Fibroblast of pulmonary artery (primary cell): ENCODE measurements at places on chromosomes 2 and 18.
A peak's percentile ranks its signal among the peaks of the same experiment; 100 is the strongest.

DNA sequence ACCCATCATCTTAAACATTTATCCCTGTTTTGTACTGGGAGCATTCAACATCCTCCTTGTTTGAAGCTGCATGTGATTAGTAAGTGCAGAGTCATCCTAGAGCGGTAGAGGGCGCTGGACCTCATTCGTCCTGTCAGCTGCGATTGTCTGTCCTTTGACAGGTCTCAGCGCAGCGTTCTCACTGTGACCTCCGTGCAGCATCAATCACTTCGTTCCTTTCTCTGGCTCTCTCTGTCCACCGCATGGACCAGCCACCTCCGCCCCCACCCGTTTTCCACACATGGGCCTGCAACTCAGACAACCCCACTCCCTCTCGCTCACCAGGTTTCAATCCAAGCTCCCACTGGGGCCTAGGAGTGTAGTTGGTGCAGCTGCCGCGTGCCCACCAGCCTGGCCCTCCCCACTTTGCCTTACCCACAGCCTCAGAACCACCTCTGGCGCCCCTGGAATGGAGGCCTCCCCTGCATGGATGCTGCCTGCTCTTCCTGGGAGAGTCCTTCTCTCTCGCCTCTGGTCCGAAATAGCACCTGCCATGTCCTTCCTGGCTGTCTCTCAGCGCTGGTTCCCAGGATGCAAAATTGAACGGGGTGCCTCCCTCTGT is 90.5 kb downstream of the NDUFA10 start:
- DNase-seq: peak; percentile 62

DNA sequence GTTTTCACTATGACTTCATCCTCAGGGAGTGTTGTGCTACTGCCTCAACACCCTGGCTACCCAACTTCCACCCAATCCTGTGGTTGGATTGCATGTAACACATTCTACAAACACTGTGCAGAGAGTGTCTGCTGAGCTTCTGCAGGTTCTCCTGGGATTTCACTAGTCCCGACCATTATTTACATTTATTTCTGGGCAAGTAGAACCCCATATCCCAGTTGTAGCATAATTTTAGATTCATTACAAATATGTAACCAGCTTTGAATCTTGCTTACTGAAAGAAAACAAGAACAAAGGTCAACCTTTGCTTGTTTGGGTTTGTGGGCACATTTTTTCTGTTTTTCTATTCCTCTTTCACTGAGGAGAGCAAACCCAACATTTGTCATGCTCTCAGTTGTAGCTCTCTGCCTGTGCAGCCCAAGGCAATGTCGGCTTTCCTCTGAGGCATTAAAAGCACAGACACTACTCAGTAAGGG is 2036.1 kb upstream of the LRRTM1 start:
- no peak for DNase-seq

GRCh38 chr18:46751882-46752281 is 5.0 kb downstream of the ST8SIA5 start:
- no peak for DNase-seq

- no peak for DNase-seq
These were observed 404.3 kb downstream of the PID1 start for GRCh38 chr2:228866781-228867180.

- DNase-seq: peak; percentile 75
These were observed 35.4 kb downstream of the ANKRD29 start for GRCh38 chr18:23627321-23627720.

GRCh38 chr2:201157694-201158093 is 25.2 kb upstream of the CASP10 start:
- DNase-seq: peak; percentile 35

GRCh38 chr2:170923799-170924198 is 5.3 kb upstream of the GORASP2 start:
- DNase-seq: no peak

- no peak for DNase-seq
These were observed 62.9 kb upstream of the MSH6 start for GRCh38 chr2:47720036-47720435.

- DNase-seq: no peak
These were observed 95.2 kb upstream of the RAB6C start for GRCh38 chr2:129884221-129884786.

GRCh38 chr2:175282300-175282699 is 100.8 kb upstream of the ATP5MC3 start:
- DNase-seq: peak; percentile 61

DNA sequence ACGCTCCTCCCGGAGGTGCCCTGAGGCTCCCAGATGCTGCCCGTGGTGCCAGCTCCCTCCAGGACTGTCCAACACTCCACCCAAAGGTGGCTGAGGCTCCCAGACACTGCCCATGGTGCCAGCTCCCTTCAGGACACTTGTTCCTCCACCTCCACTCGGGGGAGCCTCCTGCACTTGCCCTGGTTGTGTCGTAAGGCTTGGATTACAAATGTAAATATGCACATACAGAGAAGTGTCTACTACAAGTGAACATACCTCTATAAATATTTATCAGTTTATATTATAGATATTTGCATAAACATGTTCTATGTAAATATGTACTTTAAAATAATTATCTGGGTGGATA is 143.3 kb downstream of the PXDN start:
- no peak for DNase-seq

- no peak for DNase-seq
These were observed 7.3 kb upstream of the UGP2 start for GRCh38 chr2:63834401-63834800.

DNA sequence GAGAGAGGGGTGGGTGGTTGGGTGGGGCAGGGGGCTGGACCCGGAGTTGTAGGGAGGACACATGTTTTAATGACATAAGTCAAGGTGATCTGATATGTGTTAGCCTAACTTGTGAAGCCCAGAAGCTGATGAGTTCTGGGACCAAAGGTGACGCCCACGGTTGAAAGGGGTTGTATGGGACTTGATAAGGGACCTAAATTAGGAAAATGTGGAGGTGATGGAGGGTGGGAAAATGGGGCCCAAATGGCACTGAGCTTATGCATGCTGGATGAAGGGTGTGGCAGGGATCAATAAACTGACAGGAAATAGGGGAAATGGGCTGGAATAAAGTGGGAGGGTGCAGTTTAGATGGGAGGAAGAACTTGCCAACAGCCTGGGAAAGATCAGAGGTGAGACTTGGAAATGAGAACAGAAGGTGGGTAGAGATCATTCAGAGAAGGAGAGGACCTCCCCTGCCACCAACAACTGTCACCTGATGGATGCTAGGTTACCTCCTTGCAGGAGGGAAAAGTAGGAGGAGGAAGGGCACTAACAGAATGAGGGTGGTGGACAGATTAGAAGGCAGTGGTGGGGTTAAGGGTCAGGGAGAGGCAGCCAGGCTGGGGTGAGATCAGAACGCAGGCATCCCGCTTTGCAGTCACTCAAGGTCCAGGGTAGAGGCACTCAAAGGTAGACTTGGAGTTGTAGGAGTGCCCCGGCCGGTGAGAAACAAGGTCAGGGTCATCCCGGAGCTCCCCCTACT is 15.3 kb downstream of the WNT10A start:
- DNase-seq: no peak

- peak; percentile 18 for DNase-seq
These were observed 116.9 kb downstream of the EPHA4 start for GRCh38 chr2:221455214-221455613.

DNA sequence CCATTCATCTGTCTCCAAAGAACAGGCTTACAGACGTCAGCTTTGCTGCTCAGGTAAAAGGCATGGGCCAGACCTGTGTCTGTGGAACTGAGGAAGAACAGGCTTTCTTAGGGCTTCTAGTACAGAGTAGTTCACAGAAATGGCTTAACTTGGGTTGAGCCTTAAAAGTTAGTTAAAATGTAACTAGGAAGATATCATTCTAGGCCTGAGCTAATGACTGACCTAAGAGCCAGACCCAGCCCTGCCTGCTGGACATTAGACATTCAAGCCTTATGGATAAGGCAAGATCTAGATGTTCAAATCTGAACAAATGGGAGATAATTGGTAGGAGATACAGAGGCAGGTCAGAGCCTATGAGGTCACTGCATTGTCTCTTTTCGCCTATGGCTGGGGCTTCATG is 73.9 kb upstream of the SLC14A2 start:
- no peak for DNase-seq

DNA sequence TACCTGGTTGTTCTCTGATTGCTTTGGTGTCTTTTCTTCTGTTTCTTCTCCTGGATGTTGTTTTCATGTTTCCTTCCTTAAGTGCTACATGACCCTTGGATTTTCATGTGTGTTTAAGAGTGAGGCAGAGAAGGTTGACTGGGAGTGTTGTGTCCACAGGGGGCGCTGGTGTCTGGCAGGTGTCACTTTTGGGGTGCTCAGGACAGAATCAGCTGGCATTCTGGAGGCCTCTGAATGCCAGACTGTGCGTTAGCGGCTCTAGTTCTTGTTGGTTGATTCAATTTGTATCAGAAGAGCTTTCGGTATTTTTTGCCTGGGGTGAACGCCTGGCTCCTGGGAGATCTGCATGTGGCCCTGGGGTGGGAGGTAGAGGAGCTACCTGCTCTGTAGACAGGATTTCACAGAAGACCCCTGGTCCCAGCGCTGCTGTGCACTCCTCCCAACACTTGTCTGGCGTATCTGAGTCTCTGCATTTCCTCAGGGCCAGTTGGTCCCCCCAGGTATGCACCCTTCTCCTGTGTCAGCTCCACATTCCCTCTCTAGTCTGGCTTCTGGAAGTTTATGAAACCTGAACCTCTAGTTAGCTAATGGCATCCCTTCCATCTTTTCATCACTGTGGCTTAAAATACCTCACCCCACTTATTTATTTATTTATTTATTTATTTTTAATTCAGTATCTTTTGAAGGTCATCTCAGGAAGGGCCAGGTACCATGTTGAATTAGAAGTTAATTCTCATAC is 1.1 kb downstream of the GREB1 start:
- DNase-seq: no peak
